Daoy (cell line): ENCODE measurements at places on chromosomes 3 and 15. TPM values are rescaled to one million over a fixed set of nuclear protein-coding genes. Genes with fewer than 3 reads are reported as not detected.

DNA sequence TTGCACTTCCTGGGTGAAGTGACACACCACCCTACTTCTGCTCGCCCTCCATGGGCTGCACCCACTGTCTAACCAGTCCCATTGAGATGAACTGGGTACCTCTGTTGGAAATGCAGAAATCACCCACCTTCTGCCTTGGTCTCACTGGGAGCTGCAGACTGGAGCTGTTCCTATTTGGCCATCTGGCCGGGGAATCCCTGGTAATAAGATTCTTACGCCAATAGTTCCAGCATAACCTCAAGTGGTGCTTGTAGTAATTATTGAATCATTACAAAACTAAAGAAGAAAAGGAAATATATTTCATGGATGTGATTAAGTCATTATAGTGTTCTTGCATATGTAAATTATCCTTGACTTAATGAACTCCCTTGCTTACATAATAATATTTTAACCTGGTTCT, 841.9 kb downstream of the CADM2 start:
- DNase-seq, result no peak

GPR62 gene
- not detected in 2 replicates for total RNA-seq

GJD2 gene
- not detected in 2 replicates for total RNA-seq

SIDT1 gene
- 0.11 TPM in 1 of 2 replicates, not detected in the other for total RNA-seq

KCNMB2 gene
- total RNA-seq, result 0.06 TPM in 1 of 2 replicates, not detected in the other

THRB gene
- total RNA-seq, result 0.15 and 0.86 TPM in 2 replicates

DNA sequence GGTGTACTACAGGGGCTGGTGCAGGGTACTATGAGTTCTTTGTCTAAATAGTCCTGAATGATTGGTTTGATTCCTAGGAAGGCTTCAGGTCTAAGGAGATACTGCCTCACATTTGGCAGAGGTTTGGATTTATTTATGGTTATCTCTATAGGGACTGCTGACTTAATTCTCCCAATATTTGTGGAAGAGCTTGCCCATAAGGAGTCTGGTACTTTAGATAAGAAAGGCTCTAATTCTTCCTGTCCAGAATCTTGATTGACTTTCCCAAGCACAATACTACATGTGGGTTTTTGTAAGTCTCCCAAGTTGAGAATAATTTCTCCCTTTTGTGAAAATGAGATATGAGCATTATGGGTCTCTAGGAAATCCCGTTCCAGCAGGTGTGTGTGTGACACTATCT, 36.7 kb upstream of the AP4E1 start:
- no peak for DNase-seq

- DNase-seq, result no peak
These were observed 23.4 kb downstream of the ARMC8 start for GRCh38 chr3:138210528-138210927.

DNA sequence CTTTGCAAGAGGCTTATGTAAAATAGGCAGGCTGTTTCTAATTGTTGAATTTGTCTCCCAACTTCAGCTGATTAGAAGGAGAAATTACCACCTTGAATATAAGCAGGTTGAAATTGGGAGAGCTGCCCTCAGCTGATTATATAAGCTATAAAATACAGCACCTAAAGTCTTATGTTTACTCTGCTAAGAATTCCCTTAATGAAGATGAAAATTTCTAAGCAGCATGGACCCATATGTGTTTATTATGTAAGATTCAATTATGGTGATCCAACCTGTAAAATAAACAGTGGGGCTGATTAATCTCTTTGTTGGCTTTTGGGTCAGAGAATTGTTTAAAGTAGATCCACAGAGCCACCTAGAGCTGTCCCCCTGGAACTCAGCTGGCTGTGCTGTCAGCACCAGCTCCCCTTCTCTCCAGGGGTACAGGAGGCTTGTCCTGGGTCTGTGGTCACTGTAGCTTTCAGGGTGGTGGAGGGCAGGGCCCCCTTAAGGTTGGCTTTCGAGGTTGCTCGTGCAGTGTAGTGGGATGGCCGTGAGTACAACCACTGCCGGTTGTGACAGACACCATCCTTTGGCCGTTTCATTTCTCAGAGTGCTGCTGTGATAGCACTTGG, 9.5 kb downstream of the SLCO3A1 start:
- DNase-seq, result no peak

DNA sequence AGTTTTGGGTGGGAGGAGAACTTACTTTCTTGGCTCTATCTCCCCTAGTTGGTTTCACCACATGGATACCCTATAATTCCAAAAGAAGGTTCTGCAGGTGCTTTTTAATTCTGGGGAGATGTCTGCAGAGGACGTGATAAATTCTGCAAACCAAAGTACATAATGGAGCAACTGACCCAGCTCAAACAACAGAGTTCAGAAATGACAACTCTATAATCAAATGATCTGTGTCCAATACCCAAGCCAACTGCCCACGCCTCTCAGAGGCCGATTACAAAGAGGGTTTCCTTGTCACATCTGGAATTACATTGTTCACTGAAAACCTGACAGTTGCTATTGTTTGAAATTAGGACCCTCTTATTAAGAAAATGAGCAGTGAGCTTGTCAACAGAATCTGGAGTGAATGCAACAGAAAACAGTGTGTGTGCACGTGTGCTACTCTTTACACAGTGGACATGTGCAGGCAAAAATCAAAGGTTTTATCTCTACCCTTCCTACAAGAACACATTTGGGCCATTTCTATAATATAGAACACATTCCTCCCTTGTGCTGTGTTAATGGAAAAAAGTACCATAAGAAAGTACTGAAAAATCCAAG, 593.0 kb downstream of the MAGI1 start:
- no peak for DNase-seq

JMJD7 gene
- total RNA-seq, result 0.65 and 3.0 TPM in 2 replicates

- DNase-seq, result no peak
These were observed 12.2 kb downstream of the ERICH6 start for GRCh38 chr3:150691414-150692040.
